Naive thymus-derived CD8-positive, alpha-beta T cell (primary cell): ENCODE measurements at places on chromosomes 1 and 21.

DNA sequence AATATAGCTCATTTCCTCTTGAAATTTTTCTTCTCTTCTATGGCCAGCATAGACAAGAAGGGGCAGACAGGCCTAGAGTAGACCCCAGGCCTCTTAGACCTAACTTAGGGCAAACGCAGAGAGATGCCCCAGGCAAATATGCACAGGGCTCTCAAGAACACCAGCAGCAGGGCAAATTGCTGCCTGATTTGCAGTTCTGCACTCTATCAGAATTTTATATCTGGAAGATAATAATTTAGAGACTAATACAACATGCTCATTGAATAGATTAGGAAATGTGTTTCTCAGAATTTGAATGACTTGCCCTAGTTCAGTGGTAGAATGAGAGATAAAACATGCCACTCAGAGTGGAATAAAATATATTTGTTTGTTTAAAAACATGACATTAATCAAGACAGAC, 200.4 kb upstream of the ADGRL2 start:
- H3K27me3 ChIP-seq: no peaks in the 10 kb centered on the region
- no peaks in the 10 kb centered on the region for H3K4me1 ChIP-seq
- no peaks in the 10 kb centered on the region for H3K36me3 ChIP-seq
- no peak for DNase-seq
- H3K27ac ChIP-seq: no peak overlapping the region

GRCh38 chr1:77385551-77385950, 103.7 kb downstream of the AK5 start:
- no peaks in the 10 kb centered on the region for H3K27me3 ChIP-seq
- H3K27ac ChIP-seq: no peak overlapping the region
- no peak for DNase-seq
- no peak overlapping the region for H3K4me3 ChIP-seq

GRCh38 chr1:230923176-230923575, 54.9 kb upstream of the C1orf198 start:
- no peak overlapping the region for H3K27ac ChIP-seq
- DNase-seq: no peak
- H3K27me3 ChIP-seq: no peaks in the 10 kb centered on the region
- H3K36me3 ChIP-seq: no peaks in the 10 kb centered on the region

- no peak overlapping the region for H3K4me3 ChIP-seq
- H3K27me3 ChIP-seq: peaks cover 40% of the 10 kb centered on the region
- H3K4me1 ChIP-seq: peaks cover 6% of the 10 kb centered on the region
- DNase-seq: no peak
- H3K27ac ChIP-seq: no peak overlapping the region
- H3K36me3 ChIP-seq: no peaks in the 10 kb centered on the region
Measured at GRCh38 chr21:39613041-39613934, 548 bp downstream of the B3GALT5 start.

DNA sequence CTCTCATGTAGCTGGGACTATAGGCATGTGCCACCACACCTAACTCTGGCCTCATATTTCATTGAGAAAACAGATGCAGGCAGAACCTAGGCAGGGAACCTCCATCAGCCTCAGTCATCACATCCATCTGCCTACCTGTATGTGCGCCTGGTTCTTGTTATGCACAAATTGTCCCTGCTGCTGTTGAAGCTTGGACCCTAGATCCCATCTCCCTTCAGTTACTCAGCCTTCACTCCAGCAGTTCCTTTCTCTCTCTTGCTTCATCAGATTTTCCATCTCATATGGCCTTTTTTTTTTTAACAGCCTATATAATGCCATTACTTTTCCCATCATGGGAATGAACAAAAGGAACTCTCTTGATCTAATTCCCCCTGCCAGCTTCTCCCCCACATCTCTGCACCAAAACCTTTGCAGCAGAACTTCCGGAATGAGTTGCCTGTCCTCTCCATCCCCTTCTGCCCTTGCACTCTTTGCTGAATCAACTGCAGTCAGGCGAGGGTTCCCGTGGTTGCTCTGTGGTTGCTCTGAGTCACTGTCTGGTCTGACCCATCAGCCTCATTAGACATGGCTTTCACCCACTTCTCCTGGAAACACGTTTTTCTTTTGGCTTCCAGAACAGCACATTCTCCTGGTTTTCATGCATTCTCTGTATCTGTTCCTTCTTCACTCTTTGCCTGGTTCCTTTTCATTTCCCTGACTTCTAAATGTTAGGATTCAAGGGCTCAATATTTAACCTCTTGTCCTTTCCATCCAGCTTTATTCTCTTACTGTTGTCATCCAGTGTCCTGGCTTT, 41.5 kb downstream of the UBE4B start:
- H3K36me3 ChIP-seq: peaks cover 7% of the 10 kb centered on the region
- H3K4me1 ChIP-seq: peaks cover 12% of the 10 kb centered on the region
- H3K27ac ChIP-seq: peak overlapping the region; percentile 40
- H3K4me3 ChIP-seq: no peak overlapping the region

- H3K36me3 ChIP-seq: no peaks in the 10 kb centered on the region
- no peaks in the 10 kb centered on the region for H3K27me3 ChIP-seq
- peaks cover 99% of the 10 kb centered on the region for H3K4me1 ChIP-seq
- DNase-seq: peak; percentile 56
Measured at GRCh38 chr1:19477284-19478249, 7.8 kb downstream of the CAPZB start.

DNA sequence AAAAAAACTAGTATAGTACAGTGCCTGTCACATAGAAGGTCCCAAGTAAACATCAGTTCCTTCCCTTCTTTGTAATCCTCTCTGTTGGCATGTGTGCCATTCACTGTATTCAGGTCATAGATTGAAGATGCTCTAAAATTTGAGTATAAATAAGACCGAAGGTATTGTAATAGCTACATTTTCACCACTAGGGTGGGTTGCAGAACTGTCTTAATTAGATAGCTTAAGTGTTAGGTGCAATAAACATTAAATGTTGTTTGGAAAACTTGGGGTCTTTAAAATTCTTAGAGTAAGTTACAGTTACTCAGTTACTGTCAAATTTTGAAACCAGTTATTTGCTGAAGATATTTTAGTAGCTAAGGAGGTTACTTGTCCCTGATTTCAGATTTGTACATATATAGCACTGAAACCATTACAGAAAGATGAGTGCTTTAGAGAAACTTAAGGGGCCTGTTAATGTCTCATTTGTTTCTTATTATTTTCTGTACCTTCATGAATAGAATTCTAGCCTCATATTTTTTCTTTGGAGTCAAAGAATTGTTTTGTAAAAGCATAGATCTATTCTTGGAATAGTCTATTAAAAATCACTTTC, 24.3 kb downstream of the PER3 start:
- no peak overlapping the region for H3K4me3 ChIP-seq
- H3K36me3 ChIP-seq: peaks cover 45% of the 10 kb centered on the region
- no peak for DNase-seq
- no peaks in the 10 kb centered on the region for H3K4me1 ChIP-seq

DNA sequence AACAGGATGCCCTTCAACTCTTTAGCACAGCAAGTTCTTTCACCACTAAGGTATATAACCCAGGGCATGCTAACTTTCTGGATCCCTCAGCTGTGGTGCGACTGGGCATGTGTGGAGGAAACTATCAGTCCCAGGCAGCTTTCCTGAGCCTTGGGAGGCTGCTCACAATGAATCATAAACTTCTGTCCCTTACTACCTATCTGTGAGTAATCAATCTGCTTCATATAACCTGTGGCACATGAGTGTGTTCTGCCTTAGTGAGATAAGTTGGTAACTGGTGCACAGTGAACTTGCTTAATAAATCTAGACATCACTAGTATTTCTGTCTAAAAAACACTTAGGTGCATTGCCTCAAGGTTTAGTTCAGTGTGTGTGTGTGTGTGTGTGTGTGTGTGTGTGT, 158.0 kb downstream of the GPATCH2 start:
- no peak overlapping the region for H3K27ac ChIP-seq
- no peaks in the 10 kb centered on the region for H3K27me3 ChIP-seq
- H3K4me1 ChIP-seq: no peaks in the 10 kb centered on the region
- peaks cover 12% of the 10 kb centered on the region for H3K36me3 ChIP-seq
- no peak for DNase-seq
- no peak overlapping the region for H3K4me3 ChIP-seq

DNA sequence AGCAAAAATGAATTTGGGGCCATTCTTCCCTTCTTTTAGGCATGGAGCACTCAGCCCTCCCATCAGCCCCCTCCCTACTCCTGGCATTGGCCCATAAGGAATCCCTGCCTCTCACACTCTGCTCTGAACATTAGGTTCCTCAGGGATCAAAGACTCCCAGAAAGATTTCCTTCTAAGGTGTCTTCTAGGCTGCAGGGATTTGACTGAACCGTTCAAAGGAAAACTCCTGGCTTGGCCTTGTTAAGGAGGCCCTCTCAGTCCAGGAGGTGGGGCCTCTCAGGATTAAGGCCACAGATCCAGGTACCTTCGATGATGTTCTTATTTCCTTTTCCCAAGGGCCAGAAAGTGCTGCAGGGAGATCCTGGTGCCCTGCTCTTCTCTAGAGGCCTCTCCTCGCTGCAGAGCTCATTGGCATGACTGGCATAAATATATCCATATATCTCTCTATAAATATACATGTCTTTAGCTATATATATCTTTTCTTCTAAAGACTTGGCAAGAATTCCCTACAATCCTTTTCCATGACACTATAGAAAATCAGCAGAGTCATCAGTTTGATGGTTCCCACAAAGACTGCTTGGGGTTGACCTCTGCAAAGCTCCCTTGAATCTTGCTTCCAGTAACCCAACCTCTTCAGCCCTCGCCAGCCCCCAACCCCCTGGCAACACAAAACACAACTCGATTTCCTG, 59.1 kb downstream of the PLXNA2 start:
- peaks cover 5% of the 10 kb centered on the region for H3K27me3 ChIP-seq
- H3K4me3 ChIP-seq: no peak overlapping the region
- no peaks in the 10 kb centered on the region for H3K36me3 ChIP-seq

- no peak overlapping the region for H3K27ac ChIP-seq
- H3K36me3 ChIP-seq: no peaks in the 10 kb centered on the region
- no peak overlapping the region for H3K4me3 ChIP-seq
- H3K4me1 ChIP-seq: no peaks in the 10 kb centered on the region
- H3K27me3 ChIP-seq: no peaks in the 10 kb centered on the region
Measured at GRCh38 chr21:14862794-14863720, 201.7 kb downstream of the NRIP1 start.

GRCh38 chr1:212396638-212397037, 18.0 kb downstream of the PACC1 start:
- no peak overlapping the region for H3K4me3 ChIP-seq
- no peak for DNase-seq
- peaks cover 10% of the 10 kb centered on the region for H3K4me1 ChIP-seq
- no peaks in the 10 kb centered on the region for H3K27me3 ChIP-seq
- H3K36me3 ChIP-seq: peaks cover 53% of the 10 kb centered on the region
- H3K27ac ChIP-seq: no peak overlapping the region

DNA sequence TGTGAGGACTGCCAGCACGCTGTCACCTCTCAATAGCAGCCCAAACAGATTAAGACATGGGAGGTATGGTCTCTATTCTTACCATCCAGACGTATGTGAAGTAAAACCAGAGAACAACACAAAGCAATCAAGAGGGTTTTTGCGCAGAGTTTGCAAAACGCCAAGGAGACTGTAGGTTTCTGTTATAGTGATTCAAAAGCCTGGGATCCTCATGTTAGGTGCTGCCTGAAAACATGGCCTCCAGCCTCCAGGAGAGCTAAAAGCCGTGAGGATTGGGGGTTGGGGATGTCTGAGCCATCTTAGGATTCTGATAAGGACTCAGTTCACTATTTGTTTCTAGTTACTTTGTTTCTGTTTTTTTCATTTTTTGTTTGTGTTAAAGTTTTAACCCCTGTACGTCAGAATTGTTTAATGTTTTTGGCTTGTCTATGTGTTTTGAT, 4.2 kb upstream of the CCT8 start:
- H3K4me1 ChIP-seq: peaks cover 36% of the 10 kb centered on the region
- H3K27me3 ChIP-seq: no peaks in the 10 kb centered on the region
- no peak for DNase-seq
- no peaks in the 10 kb centered on the region for H3K36me3 ChIP-seq
- peak overlapping the region; percentile 92 for H3K4me3 ChIP-seq

DNA sequence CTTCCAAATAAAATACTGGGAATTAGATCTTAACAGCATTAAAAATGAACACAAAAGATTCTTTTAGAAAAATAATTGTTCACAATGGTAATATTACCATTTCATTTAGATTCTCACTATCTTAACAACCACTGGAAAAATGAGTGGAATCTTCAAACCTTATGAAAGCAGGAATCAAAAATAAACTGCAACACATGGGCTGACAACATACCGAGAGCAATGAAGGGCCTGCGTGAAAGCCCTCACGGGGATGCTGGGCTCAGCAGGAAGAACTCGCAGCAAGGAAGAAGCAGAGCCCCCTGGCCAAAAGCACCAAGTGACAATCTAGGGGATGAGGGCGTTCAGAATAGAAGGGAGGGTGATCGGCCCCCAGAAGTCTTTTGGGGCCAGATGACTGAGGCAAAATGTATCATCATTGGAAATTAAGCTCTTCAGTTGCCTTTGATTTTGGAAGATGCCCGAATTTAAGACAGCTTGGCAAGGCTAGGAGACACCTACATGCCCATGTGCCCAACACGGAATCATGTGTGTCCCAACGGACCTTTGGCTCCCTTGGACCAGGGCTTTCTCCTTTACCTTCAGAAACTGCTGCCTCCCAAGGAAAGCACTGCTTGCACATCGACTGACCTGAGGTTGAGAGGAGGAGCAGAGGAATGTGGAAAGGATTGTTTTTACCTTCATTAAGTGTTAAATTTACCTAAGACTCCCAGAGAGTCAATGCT, 103.9 kb downstream of the TGFBR3 start:
- no peak overlapping the region for H3K27ac ChIP-seq
- peaks cover 5% of the 10 kb centered on the region for H3K4me1 ChIP-seq
- H3K4me3 ChIP-seq: no peak overlapping the region
- no peaks in the 10 kb centered on the region for H3K27me3 ChIP-seq
- DNase-seq: no peak

DNA sequence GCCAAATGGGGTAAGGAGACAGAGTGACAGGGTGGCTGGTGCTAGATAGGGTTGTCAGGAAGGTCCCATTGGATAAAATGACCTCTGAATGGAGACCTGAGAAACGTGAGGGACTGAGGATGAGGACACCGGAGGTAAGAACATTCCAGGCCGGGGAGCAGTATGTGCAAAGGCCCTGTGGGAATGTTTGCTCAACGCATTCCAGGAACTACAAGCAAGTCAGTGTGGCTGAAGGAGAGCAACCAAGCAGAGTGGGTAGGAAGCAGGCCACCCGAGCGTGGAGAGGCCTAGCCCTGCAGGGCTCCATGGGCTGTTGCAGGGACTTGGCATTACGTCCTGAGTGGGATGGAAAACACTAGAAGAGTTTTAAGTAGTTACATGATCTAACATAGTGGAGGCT, 185.6 kb downstream of the ZBTB18 start:
- peaks cover 33% of the 10 kb centered on the region for H3K4me1 ChIP-seq
- no peak overlapping the region for H3K4me3 ChIP-seq
- DNase-seq: no peak
- no peak overlapping the region for H3K27ac ChIP-seq

- no peak for DNase-seq
- peaks cover 5% of the 10 kb centered on the region for H3K36me3 ChIP-seq
- H3K4me3 ChIP-seq: no peak overlapping the region
- peaks cover 7% of the 10 kb centered on the region for H3K4me1 ChIP-seq
- H3K27me3 ChIP-seq: peaks cover 11% of the 10 kb centered on the region
Measured at GRCh38 chr1:7177021-7177420, 391.8 kb downstream of the CAMTA1 start.

GRCh38 chr1:212004895-212005608, 30.3 kb downstream of the INTS7 start:
- H3K36me3 ChIP-seq: peaks cover 4% of the 10 kb centered on the region
- H3K27me3 ChIP-seq: no peaks in the 10 kb centered on the region
- H3K4me1 ChIP-seq: no peaks in the 10 kb centered on the region
- no peak for DNase-seq
- no peak overlapping the region for H3K27ac ChIP-seq
